ENCODE measurements at places on chromosomes 11 and 22.

DNA sequence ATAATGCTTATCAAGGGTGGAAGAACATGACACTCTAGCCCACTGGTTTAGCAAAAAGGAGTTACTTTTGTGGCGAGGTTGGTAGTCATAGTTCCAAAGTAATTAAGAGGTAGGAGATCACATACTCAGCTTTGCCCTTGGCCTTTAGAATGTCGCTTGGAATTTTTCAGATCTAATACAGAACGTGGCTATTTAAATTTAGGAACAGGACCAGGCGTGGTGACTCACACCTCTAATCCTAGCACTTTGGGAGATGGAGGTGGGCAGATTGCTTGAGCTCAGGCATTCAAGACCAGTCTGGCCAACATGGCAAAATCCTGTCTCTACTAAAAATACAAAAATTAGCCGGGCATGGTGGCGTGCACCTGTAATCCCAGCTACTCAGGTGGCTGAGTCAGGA, 26.1 kb upstream of the ZNRF3 start:
- no peak for DNase-seq

DNA sequence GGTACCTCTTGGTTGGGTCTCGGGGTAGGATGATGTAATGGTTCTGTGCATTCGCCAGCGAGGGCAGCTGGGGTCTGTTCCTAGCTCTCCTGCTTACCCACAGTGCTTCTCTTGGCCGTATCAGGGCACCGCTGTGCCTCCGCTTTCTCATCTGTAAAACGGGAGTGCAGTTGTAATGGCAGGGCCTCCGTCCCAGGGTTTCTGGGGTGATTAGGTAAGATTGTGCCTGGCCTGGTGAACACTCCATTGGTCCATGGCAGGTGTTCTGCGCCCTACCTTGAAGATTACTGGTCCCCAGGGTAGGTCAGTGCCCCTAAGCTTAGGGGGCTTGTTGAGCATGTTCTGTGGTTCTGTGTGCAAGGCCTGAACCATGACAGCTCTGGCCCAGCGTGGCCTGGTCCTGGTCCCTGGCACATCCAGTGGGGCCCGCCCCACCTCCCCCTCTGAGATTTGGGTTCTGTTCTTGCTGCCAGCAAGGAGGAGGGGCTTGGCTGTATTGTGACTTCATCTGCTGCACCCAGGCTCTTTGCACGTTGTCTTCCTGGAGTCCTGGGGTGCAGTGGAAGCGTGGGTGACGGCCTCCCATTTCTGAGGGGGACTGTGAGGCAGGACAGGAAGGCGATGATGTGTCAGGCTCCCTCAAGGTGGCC, 4.9 kb downstream of the MYRF start:
- no peak for DNase-seq

GRCh38 chr11:7281809-7282208, 30.1 kb downstream of the SYT9 start:
- DNase-seq, result no peak

DNA sequence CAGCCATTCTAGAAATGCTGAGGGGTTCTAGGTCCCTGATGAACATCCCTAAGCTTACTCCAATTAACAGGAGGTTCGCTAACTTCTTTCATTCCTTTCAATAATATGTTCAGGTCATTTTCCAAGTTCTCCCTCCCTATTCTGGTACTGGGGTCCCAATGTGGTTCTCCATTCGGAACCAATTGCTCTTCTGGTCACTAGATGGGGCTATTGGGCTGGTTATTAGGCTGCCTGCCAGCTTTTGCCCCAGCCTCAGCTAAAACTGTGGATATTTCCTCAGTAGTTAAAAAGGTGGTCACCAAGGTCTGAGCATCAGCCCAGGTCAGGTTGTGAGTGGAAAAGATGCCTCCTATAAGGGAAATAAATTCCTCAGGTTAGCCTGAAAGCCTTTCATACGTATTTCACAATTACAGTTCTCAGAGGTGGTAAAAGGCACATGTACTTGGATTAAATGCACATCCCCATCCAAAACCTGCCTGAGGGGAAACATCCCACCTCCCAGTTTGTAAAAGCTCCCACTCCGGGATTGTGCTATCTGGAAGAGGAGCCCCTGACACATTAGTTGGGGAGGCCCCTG, 161.1 kb upstream of the CCDC179 start:
- DNase-seq, result no peak

- DNase-seq, result no peak
These were observed 2.5 kb upstream of the LMO2 start for GRCh38 chr11:33894398-33894746.

- DNase-seq, result no peak
These were observed 5.2 kb downstream of the ROBO3 start for GRCh38 chr11:124870430-124870829.

DNA sequence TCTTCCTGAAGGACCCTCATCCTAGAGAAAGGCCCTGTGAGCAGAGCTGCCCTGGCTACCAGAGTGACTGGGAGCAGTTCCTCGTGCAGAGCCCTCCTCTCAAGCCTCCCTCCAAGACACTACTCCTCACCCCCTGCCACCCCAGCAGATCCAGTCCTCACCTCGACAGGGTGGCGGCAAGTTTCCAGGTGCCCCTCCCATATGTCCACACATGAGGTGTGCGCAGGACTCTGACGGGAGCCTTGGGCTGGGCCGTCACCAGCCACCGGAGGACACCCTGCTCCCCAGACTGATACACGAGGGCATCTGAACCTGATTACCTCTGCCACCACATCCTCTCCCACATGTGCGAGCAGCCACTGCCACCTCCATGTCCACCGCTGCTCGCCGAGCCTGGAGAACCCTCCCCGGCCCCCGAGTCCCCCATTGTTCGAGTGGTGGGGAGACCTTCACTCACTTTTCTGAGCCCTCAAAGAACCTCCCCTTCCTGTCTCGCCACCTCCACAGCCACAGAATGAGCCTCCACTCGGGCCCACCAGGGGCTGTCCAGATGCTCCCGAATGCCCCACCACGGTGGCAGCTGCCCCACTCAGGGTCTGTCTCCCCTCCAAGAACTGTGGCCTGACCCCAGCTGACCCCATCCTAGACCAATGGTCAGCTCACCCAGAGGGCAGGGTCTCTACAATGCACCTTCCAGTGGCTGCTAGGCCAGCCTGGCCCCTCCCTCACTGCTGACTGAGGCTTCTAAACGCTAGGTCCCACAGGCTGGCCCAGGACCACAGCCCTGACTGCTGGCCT, 62.5 kb downstream of the DGCR2 start:
- no peak for DNase-seq

GRCh38 chr22:44537467-44537866, 39.4 kb upstream of the RTL6 start:
- no peak for DNase-seq

DNA sequence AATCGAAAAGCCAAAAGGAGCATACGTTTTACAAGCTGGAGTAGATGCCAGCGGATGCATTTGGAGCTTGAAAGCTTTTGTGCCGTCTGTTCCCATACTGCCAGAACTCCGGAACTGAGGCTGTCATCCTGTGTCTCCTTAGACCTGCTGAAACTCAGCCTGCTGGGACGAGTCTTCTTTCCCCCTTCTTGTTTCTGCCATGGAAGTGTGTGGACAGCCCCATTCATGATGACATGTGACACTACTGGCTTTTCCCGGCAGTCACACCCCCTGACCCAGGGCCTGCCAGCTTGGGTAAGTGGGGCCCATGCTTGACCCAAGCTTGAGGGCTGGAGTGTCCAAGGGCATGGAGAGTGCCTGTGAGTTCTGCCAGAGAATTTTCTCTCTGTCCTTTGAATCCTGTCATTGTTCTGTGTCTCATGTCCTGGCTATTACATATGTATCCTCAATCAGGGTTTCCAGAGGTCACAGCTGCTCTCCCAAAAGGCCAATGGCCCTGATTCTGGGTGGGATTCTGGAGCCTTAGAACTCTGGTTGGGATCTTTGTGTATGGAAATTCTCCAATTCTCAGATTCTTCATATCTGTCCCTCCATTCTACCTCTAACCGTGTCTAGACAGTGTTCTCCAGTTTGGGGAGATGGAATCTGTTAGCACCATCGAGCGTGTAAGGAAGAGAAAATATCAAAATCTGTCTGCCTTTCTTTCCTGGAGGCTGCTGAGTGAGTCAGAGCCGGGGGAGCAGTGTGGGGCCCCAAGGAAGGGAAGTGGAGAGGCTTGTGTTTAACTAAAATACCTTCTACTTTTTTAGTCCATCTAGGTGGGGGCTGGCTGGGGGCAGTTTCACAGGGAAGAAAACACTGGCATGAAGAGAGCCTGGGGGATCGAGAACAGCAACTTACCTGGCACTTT, 73.2 kb downstream of the KIAA1671 start:
- no peak for DNase-seq

GRCh38 chr11:132430429-132431062, 1060.1 kb downstream of the NTM start:
- DNase-seq, result no peak

DNA sequence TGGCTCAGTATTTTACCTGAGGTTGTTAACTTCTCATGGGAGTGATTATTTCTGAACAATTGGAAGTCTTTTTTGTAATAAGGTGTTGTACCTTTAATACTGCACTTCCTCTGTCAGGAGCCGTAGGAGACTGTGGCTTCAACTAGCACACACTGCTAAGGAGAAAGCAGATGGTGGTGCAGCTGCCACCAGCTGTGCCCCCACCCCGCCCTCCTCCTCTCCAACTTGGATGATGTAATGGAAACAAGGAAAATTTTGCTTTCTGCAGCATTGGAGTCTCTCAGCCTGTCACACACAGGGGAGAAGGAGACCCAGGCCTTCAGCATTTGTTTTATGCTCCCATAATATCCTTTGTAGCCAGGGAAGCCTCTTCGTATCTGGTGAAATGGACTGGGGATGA, 91.2 kb downstream of the TEAD1 start:
- DNase-seq, result no peak

GRCh38 chr11:120903686-120904085, 120.2 kb upstream of the TBCEL start:
- no peak for DNase-seq

- DNase-seq, result no peak
These were observed 480 bp downstream of the TRIM34 start for GRCh38 chr11:5625281-5625680.

DNA sequence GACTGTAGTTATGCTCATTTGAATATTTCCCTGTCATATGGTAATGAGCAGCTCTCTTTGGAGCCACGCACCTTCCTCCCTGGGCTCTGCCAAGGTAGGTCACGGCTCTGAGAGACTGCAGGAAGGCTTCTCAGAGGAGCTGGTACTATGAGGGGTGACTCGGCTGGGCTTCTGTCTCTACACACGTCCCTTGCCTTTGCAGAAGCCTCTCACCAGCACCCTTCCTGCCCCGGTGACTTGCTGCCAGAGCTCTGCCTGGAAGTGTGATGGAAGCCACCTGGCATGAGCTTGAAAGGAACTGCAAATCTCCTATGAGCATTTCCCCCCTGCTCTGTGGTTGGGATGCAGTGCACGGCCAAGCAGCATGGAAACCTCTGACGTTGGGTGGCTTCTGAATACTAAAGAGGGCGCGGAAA, 74.2 kb downstream of the KIRREL3 start:
- no peak for DNase-seq

- no peak for DNase-seq
These were observed 80.5 kb downstream of the CLPB start for GRCh38 chr11:72353861-72354260.

- no peak for DNase-seq
These were observed 28.5 kb downstream of the RPUSD4 start for GRCh38 chr11:126182787-126183445.

DNA sequence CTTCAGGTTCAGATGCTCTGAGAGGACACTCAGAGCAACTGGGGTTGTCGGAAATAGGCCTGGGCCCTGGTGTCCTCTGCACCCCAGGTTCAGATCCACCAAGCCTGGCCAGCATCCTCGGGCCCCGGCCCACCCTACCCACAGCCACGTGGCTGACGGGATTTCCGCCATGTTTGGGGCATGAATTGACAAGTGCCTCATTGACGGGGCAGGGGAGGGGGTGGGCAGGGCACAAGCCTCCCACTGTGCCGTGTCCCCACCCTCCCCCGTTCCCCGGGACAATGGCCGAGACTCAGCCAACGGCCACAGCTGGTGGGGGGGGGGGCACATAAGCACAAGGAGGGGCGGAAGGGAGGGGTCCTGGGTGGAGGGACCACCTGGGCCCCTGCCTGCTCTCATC, 8.5 kb downstream of the MYRF start:
- DNase-seq, result no peak

DNA sequence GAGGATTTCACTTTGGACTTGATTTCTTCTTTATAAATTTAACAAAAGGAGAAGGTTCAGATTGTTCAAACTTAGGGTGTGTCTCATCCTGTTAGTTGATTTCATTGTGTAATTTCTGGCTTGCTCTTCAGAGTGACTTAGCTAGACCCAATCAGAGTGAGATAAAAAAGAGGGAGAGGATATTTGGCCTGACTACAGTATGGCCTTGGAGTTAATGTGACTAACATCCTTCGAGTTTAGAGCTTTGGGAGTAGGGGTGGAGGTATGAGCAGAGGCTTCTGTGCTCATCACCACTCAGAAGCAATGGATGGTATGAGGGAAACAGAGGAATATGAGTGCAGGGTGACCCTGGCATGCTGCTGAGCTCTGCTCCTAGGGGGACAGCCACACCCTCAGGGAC, 114.2 kb downstream of the ME3 start:
- DNase-seq, result no peak

DNA sequence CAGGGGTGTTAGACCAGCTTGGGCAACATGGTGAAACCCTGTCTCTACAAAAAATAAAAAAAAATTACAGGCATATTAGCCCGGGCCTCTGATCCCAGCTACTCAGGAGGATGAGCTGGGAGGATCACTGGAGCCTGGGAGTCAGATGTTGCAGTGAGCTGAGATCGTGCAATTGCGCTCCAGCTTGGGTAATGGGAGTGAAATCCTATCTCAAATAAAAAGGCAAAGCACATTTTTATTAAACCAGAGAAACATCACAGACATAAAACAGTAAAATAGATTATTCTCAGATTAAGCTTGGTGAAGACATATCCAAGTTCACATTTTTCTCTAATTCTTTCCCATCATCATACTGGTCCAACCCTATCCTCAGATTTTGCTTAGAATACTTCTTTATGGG, 30.1 kb upstream of the XBP1 start:
- DNase-seq, result no peak

GRCh38 chr11:74895340-74896116, 53.4 kb downstream of the XRRA1 start:
- DNase-seq, result no peak
